ENCODE measurements at places on chromosomes 12 and 14. TPM values are rescaled to one million over a fixed set of nuclear protein-coding genes. Genes with fewer than 3 reads are reported as not detected.

Gene TNFRSF1A
- 57.4 TPM for total RNA-seq

Gene HCAR3
- not detected for total RNA-seq

Gene PRKAB1
- 48.7 TPM for total RNA-seq

Gene TIGAR
- total RNA-seq = 15.8 TPM

Gene ESRRB
- not detected for total RNA-seq

Gene PRB2
- total RNA-seq = not detected

Gene AKAP5
- 0.73 TPM for total RNA-seq

Gene BEGAIN
- total RNA-seq = 1.8 TPM

Gene ITGA7
- total RNA-seq = 3.6 TPM

Gene RABGGTA
- total RNA-seq = 49.7 TPM

Gene SYT10
- not detected for total RNA-seq

Gene PPP4R4
- 1.4 TPM for total RNA-seq

Gene SIVA1
- total RNA-seq = 68.1 TPM

Gene PTCSC3
- total RNA-seq = not detected

Gene C12orf60
- total RNA-seq = 1.5 TPM

Gene RFX4
- total RNA-seq = not detected

Gene RNASE1
- not detected for total RNA-seq

Gene ADAMTS20
- not detected for total RNA-seq

Gene KRT79
- total RNA-seq = not detected

Gene IL22
- not detected for total RNA-seq

Gene TMEM117
- 5.7 TPM for total RNA-seq

Gene KRT80
- not detected for total RNA-seq

Gene ADAM21
- not detected for total RNA-seq

Gene CIDEB
- total RNA-seq = 29.8 TPM

Gene CACNB3
- 5.5 TPM for total RNA-seq

Gene RTL1
- not detected for total RNA-seq

Gene ERBB3
- 1.6 TPM for total RNA-seq

Gene KERA
- not detected for total RNA-seq
